ENCODE measurements at places on chromosomes 3 and 15.

DNA sequence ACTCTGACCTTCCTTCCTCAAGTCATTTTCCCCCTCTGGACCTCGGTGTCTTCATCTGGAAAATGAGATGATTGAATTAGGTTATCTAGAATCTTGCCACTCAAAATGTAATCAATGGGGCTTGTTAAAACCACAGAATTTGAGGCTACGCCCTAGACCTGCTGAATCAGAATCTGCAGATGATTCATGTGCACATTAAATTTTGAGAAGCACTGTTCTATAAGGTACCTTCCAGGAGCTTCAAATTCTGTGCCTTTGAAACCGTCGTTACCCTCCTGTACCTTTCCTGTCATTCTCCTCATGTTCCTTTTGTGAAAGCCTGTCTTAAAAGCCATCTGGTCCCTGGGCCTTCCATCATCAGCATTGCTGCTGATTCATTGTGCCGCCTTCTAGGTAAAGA, 172.4 kb upstream of the TOPAZ1 start:
- no peak for DNase-seq

DNA sequence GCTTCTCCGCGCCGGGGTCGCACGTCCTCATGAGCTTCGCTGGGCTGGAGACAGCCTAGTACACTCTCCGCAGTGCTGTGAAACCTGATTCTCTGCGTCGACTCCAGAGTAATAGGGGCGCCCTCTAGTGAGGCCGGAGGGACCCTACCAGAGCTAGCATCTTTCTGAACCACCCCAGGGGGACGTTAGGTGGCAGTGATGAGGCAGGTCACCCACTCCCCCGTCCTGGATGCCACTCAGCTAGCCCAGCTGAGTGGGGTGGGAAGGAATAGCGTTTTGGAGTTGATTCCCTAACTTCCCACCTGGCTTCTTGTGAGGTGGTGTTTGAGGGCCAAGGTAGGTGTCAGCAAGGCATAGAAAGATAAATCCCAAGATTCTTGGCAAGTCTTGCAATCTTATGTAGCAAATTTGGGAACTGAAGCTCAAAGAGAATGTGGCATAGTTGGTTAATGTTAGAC, 4.0 kb downstream of the DUOXA2 start:
- peak; percentile 38 for DNase-seq

GRCh38 chr15:60683156-60683555, 204.2 kb upstream of the ICE2 start:
- no peak for DNase-seq

GRCh38 chr3:19030522-19030839, 117.8 kb upstream of the KCNH8 start:
- no peak for DNase-seq

DNA sequence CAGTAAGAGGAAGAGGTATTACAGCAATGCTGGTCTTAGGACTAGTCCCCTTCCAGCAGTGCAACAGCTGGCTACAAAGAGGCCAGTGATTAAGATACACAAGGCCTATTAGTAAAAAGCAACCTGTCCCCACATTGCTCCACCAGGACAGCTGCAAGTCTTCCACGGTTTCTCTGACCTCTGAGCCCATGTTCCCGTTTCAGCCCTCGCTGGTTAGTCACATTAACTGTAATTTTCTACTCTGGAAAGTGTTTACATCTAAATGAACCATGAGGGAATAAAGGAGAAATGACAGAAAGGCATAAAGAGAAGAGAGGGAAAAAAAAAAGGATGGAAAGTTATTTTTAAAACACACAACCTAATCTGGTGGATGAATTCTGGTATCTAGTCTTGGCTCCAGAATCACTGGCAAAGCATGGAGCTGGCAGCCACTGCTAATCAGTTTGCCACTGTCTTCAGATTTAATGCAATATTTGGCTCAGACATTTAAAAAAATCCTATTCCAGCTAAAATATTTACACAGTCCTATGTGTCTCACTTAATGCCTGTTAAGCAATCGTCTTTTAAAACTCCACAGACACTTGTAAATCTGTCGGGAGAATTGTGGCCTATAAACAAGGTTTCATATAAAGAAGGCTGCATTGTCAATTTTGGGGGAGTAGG, 154.9 kb downstream of the GREM1 start:
- no peak for DNase-seq

DNA sequence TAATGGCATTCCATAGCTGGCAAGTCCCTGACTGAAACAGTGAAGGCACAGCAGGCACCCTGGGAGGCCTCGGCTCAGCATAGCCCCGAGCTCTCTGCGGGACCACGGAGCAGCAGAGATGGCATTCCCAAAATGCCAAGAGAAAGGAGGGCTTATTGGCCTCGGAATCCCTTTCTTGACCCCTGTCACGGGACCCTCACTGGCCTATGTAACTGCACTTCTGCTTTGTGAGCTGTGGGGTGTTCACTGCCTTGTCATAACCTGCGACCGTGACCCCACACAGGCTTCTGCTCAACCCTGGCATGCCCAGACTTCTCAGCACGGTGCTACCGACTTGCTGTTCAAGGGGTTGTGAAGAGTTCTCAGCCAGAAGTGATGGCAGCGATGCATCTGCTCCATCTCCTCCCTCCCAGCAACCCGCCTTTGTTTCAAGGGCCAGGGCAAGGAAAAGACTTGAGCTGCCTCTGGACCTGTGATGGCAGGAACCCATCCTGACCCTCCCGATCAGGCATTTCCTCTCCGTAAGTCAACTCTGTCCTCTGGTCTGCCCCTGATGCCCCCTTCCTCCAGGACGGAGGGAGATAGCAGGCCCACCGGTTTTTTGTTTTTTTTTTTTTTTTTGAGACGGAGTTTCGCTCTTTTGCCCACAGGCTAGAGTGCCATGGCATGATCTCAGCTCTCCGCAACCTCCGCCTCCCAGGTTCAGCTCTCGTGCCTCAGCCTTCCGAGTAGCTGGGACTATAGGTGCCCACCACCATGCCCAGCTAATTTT, 30.5 kb downstream of the EHD4 start:
- no peak for DNase-seq
